ENCODE measurements at places on chromosomes 3 and 15.

DNA sequence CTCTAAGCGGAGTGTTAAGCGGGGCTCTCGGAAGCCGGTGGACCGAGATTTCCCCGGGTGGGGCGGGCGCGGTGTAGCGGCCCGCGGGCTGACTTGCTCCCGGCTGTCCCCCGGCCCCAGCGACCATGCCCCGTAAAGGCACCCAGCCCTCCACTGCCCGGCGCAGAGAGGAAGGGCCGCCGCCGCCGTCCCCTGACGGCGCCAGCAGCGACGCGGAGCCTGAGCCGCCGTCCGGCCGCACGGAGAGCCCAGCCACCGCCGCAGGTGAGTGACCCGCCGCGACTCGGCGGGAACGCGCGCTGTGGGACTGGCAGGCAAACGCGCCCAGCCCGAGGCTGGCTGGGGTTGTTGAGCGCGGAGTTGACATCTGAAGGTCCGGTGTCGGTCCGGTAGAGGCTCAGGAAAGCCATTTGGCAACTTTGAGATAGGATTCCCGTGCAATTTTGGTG, 1.3 kb downstream of the SMC4 start:
- DNase-seq = no peak

- no peak for DNase-seq
Observed at GRCh38 chr3:18787441-18787840, 360.9 kb upstream of the KCNH8 start.

DNA sequence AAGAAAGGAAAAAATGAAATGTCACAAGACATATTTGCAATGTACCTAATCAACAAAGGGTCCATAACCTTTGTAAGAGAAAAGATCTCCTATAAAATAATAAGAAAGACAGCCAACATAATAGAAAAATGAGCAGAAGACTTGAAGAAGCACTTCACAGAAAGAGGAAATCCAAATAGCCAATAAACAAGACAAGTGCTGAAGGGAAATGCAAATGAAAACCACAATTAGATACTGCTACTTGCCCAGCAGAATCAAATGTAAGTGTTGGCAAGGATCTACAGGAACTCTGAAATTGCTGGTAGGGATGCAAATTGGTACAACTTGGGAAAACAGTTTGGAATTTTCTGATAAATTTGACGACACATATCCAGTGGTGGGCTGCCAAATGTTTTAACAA, 15.1 kb upstream of the TOPAZ1 start:
- no peak for DNase-seq

DNA sequence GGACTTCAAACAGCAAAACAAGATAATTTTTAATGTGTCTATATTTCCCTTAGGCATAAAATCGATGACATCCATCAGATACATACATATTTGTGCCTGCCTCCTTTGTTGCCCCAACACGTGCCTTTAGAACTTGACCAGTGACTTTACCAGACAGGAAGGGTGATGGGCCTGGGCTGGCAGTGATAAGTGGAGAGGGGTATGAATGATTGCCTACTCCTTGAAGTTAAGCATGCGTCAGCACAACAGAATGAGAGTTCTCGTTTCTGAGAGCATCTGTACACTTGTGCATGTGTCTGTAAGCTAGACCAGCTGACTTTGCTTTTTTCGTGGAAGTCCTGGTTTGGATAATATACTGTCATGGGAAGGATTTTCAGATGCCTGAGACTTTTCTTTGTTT, 54.9 kb upstream of the COL6A6 start:
- no peak for DNase-seq

- DNase-seq = no peak
Observed at GRCh38 chr3:127123533-127123932, 69.4 kb upstream of the PRR23E start.

DNA sequence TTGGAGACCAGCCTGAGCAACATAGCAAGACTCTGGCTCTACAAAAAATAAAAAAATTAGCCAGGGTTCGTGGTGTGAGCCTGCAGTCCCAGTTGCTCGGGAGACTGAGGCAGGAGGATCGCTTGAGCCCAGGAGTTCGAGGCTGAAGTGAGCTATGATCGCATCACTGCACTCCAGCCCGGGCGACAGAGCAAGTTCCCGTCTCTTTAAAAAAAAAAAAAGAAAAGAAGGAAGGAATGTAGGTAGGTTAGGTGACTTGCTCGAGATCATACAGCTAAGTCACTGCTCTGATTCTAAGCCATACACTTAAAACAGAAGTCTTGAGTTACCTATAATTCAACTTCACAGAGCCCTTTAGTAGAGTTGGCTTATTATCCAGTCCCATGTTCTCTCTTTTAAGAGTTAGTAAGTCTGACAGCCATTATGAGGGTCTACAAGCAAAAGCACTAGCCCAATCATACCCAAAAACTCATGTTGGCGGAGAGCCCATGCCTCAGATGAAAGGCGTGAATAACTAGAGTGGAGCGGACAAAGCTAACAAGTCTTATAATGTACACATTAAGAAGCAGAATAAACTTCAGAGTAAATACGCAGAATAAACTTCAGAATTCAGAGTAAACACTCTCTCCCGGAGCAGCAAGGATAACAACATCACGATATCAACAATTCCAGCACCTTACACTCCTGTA, 768 bp downstream of the AAGAB start:
- peak; percentile 6 for DNase-seq

- no peak for DNase-seq
Observed at GRCh38 chr3:108301695-108302404, 5.5 kb downstream of the HHLA2 start.

GRCh38 chr3:58666683-58667082, at the start of gene FAM3D:
FAM3D (minus strand) TSS chr3:58666774; CDS start chr3:58655563, 11,211 bp downstream.
- no peak for DNase-seq

GRCh38 chr3:65019443-65020055, 331.7 kb upstream of the ADAMTS9 start:
- DNase-seq = no peak

DNA sequence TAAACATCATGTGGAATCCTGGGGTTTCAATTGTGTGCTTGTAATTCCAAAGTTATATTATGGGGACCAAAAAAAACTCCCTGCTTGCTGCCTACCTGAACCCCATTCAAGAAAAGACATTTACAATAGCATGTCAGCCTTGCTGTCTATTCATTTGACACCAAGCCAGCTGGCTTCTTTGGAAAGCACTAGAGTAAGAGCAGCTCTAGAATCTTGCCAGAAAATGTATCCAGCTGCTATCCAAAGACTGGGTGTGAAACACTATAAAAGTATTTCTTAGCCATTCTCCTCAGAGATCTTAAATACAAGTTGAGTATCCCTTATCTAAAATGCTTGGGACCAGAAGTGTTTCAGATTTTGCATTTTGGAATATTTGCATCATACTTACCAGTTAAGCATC, 87.4 kb downstream of the RAD18 start:
- no peak for DNase-seq

- DNase-seq = peak; percentile 37
Observed at GRCh38 chr3:134879990-134880389, 84.9 kb downstream of the EPHB1 start.

GRCh38 chr3:10263646-10264363, 15.5 kb downstream of the TATDN2 start:
- peak; percentile 27 for DNase-seq

DNA sequence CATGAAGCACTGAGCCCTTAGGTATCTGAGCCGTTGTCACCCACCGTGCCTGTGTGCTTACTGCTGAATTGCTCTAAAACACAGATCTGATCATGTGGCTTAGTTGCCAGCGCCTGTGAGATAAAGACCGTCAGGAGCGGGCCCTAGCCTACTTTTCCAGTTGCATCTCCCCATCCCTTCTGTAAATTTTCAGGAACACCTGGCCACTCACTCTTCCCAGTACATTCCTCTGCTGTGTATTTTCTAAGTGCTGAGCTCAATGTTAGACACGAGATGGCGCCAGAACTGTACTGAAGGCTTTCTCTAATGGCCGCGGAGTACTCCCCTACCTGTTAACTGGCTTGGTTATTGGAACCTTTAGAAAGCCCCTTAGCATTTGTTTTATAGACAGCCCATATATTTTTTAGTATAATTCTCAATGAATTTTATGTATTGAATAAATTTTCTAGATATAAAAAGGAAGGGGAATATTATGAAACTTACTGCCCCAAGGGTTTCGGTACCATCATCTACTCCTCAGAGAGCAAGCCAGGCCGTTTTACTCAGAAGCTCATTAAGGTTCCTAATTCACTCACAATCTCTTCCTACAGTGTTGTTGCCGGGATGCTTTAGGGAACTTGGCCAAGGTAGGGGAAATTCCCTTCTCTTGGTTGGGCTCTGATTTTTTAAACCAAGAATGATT, 16.7 kb upstream of the WNT7A start:
- DNase-seq = peak; percentile 85

Measured in NCI-H526 (cell line).